ENCODE measurements at places on chromosomes 1 and 21.

DNA sequence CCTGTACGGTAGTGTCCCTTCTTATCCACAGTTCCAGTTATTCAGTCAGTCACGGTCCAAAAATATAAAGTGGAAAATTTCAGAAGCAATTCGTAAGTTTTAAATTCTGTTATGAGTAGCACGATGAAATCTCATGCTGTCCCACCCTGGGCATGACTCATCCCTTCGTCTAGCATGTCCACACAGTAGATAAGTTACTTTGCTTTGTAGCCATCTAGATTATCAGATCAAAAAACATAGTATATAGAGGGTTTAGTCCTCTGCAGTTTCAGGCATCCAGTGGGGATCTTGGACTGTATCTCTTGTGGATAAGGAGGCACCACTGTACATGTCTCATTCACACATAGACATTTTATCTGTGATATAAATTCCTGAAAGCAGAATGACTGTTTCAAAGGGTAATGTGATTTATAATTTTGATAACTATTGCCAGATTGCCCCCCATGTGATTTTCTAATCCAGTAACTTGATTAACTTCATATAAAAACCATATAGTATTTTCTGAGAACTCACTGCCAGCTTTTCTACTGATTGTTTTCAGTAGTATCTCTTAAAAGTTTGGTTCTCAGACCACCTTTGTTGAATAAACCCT lies 143.3 kb downstream of the DYRK1A start:
- DNase-seq: no peak

DNA sequence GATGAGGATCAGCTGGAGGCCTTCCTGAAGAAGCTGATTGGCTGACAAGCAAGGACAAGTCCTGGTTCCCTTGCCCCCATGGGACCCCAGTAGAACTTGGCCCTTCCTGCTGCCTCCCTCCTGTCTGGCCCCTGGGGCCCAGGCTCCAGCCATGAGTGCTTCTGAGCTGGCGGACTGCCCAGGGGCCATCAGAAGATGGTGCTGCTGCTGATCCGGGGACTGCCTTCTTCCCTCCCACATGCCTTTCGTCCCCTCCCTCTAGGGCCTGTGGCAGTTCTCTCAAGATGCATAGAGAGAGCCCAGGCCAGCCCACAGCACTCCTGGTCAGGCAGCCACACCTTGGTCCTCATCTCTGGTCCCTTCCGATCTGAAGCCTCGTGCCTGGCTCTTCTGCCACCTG lies 57.9 kb upstream of the PRKACB start:
- DNase-seq: no peak

DNA sequence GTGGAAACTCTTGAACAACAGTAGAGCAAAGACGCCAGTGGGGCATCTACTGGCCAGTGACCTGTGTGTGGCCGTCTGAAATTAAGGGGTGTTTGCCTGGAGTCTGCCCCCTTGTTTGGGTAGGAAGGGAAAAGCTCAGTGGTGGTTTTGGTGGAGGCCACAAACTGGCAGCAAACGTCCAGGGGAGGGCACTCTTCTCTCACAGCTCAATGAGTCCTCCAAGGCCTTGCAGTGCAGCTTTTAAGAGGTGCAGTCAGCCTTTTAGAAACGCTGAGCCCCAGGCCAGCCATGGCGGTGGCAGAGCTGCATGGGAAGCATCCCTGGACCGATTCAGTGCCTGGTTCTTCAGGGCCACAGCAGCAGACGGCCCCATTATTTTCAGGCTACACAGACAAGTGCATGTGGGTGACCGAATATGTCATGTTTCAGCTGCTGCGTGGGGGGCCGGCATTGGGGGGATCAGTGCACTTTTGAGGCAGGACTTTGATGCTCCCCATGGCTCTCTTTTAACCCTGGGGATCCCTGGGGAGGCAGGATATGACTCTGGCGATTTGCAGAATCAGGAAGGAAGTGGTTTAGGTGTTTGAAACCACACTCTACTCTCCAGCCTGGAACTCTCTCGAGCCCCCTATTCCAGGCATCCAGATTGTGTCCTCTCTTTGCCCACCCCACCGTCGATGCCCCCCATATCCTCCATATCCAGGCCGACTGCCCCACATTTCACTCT lies 414.0 kb downstream of the PRDM2 start:
- DNase-seq: no peak

DNA sequence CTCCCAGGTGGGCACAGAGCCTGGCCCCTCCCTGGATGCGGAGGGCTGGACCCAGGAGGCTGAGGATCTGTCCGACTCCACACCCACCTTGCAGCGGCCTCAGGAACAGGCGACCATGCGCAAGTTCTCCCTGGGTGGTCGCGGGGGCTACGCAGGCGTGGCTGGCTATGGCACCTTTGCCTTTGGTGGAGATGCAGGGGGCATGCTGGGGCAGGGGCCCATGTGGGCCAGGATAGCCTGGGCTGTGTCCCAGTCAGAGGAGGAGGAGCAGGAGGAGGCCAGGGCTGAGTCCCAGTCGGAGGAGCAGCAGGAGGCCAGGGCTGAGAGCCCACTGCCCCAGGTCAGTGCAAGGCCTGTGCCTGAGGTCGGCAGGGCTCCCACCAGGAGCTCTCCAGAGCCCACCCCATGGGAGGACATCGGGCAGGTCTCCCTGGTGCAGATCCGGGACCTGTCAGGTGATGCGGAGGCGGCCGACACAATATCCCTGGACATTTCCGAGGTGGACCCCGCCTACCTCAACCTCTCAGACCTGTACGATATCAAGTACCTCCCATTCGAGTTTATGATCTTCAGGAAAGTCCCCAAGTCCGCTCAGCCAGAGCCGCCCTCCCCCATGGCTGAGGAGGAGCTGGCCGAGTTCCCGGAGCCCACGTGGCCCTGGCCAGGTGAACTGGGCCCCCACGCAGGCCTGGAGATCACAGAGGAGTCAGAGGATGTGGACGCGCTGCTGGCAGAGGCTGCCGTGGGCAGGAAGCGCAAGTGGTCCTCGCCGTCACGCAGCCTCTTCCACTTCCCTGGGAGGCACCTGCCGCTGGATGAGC lies 34.2 kb downstream of the TRIM11 start:
- DNase-seq: no peak

DNA sequence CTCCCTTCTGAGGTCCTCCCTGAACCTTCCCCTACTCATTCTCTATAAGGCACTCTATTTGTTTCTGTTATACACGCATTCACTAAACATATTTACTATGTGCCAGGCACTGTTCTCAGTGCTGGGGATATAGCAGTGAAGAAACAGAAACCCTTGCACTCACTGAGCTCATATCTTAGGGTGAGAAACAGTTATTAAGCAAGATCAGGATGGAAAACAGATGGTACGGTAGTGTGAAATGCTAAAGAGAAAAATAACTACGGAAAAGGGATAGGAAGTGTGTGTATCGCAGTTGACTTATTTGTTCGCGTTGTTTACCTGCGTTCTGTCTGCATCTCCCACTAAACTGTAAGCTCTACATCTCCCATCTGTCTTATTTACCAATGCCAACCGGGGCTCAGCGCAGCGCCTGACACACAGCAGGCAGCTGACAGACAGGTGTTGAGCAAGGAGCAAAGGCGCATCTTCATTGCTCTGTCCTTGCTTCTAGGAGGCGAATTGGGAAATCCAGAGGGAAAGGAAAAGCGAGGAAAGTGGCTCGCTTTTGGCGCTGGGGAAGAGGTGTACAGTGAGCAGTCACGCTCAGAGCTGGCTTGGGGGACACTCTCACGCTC lies 572 bp downstream of the CYB5RL start:
- DNase-seq: no peak

DNA sequence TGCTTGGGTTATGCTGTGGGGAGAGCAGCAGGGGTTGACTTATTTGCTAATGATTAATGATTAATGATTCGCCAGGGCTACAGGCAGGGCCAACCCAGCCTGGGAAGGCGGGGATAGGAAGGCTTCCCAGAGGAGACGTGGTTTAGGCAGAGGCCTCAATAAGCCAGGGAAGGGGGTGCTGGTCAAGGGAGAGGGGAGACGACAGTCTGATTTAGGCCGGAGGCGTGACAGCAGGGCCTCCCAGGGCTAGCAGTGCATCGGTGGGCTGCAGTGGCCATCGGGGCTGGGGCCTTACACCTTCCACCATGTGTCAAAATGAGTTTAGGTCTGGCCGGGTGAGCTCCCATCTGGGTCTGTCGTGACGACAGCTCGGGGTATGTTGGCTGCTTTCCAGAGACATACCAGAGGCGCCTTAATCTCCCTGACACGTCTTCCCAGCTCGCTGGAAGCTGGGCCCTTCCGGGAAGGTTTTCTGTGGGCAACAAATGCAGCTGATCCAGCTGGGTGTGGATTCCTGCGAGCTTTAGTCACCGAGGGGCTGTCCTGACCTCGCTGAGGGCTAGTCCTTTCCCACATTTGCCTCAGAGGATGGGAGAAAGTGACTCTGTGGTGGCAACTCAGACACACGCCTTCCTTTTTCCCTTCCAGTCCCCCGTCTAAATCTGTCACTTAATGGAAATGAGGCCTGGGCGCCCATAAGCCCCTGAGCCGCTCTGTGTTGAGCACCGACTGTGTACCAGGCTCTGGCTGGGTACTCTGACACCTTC lies 3.7 kb upstream of the SLC1A7 start:
- DNase-seq: no peak

GRCh38 chr1:15192916-15193550 lies 39.5 kb downstream of the TMEM51 start:
- DNase-seq: no peak

DNA sequence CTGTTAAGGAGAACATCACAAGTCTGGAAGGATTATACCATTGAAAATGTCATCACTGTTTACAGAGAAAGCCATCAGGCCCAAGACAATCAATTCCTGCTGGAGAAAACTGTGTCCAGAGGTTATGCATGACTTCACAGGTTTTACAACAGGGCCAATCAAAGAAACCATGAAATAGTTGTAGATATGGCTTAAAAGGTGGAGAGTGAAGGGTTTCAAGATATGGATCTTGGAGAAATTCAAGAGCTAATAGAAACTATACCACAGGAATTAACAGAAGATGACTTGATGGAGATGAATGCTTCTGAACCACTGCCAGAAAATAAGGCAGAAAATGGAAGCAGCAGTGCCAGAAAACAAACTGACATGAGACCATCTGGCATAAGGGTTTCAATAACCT lies 30.2 kb downstream of the USP1 start:
- DNase-seq: no peak

DNA sequence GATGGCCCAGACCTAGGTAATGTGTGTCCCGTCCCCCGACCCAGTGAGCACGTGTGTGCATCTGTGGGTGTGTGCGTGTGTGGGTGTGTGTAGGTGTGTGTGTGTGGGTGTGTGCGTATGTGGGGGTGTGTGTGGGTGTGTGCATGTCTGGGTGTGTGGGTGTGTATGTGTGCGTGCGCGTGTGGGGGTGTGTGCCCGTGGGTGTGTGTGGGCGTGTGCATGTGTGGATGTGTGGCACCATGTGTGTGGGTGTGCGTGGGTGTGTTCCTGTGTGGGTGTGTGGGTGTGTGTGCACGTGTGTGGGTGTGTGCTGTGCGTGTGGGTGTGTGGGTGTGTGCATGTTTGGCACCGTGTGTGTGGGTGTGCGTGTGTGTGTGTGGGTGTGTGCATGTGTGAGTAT lies 309.5 kb downstream of the KIF26B start:
- DNase-seq: no peak

DNA sequence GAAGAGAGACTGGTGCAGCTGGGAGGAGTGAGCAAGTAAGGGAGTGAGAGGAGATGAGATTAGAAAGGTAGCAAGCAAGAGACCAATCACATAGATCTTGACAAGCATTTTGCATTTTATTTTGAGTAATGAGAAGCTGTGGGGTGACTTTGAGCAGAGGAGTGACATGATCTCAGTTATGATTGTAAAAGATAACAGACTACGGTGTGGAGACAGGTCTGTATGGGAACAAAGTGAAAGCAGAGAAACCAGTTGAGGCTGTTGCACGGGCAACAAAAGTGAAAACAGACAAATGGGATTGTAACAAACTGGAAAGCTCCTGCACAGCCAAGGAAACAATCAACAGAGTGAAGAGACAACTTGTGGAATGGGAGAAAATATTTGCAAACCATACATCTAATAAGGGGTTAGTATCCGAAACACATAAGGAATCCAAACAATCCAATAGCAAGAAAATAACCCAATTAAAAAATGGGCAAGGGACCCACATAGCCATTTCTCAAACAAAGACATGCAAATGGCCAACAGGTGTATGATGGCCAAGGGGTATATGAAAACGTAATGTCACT lies 68.4 kb downstream of the SNRPE start:
- DNase-seq: no peak

- DNase-seq: no peak
Observed at GRCh38 chr1:214859647-214860046, 222.9 kb upstream of the KCNK2 start.

DNA sequence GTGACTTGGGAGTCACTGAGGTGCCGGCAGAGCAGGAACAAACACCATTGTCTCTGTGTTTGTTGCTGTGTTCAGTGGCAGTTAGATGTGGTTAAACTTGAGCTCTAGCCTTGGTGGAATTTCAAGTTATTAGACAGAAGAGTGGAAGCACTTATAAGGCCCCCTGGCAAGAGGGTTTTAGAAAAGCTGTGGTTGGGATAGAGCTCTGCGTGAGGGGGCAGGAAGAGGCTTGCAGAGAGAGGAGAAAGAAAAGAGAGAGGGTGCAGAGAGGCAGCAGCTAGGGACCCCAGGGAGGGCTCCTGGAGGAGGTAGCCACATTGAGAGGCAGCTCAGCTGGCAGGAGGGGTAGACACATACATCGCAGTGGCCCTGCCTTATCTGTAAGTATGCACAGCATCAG lies 128.2 kb downstream of the GALNT2 start:
- DNase-seq: no peak

- DNase-seq: no peak
Observed at GRCh38 chr1:165228111-165228655, 128.3 kb downstream of the LMX1A start.

GRCh38 chr1:187122566-187122965 lies 293.8 kb downstream of the PLA2G4A start:
- DNase-seq: no peak

DNA sequence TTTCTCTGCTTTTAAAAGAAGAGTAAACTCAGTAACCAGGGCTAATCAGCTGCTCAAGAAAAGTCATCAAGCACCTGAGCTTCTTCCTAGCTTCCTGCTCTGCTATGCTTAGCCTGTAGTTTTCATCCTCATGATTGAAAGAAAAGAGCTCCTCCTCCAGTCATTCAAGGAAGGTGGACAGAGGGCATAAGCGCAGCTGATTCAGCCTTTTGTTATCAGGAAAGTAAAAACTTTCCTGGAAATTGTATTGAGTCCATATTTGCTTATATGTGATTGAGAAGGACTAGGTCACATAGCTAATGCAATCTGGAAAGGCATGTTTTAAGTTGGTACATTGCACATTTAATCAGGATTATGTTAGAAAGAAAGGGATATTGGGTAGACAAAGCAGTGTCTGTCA lies 8.5 kb upstream of the BACH1 start:
- DNase-seq: no peak

DNA sequence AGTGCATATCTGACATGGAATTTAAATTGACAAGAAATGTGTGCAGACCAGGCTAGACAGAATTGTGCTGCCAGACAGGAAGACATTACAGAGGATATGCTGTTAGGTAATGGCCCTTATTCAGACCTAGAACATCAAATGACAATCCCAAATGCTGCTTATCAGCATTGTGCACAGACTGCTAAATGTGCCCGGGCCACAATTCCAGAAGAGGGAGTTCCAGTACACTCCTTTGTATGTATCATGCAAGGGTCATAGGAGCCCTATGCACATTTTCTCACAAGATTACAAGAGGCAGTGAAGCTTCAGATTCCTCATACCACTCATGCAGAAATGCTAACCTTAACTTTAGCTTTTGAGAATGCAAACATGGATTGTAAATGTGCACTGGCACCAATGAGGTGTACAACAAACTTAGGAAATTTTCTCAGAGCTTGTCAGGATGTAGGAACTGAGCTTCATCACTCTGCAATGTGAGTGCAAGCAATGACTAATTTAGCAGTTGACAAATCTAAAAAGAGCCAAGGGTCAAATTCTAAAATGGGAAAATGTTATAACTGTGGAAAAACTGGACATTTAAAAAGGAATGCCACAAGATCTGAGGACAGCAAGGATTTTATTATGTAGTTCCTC lies 273.5 kb downstream of the COL11A1 start:
- DNase-seq: no peak
